ENCODE measurements at places on chromosomes 12 and 14.

- no peak for DNase-seq
Observed at GRCh38 chr12:55693323-55694187, 14.1 kb downstream of the ITGA7 start.

GRCh38 chr14:105196265-105196960, 15.3 kb upstream of the NUDT14 start:
- DNase-seq = no peak

GRCh38 chr12:64578566-64578965, 31.7 kb upstream of the RASSF3 start:
- no peak for DNase-seq

- no peak for DNase-seq
Observed at GRCh38 chr14:31993521-31993951, 83.6 kb upstream of the ARHGAP5 start.

- DNase-seq = no peak
Observed at GRCh38 chr14:68254669-68255527, 435.3 kb downstream of the RAD51B start.

DNA sequence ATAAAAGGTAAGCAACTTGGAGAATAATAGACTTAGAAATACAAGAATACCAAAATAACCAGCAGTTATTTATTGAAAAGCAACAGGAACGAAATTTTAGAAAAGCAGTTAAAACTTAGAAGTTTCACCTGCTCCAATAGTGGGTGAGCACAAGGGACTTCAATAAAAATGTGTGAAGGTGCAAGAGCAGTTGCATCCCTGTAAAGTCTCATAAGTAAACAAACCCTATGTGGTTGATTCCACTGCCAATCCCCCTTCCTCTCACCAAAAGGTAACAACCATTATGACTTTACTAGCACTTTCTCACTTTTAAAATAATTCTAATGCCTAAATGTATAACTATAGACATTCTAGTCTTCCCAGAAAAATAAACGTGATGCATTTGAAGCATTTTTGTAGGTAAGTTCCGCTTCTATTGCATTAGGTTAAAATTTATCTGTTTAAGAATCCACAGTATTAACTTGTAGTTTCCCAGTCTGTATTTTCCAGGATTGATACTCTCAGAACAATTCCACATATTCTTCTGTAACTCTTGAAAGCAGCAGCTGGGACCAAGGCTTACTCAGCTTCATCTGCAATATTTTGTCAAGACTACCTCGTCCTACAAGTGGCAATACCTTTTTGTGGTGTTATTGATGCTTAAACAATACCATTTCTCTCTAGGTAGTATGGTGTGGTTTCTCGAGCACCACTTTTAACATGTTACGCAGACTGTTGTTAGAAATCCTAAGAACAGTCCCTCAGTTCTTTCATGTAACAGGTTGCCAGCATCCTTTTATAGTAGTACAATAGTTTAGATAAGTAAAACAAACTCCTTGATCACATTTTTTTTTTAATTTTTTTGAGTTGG, 32.1 kb downstream of the HNRNPC start:
- DNase-seq = no peak
